Activated CD8-positive, alpha-beta memory T cell treated with anti-CD3 and anti-CD28 coated beads for 24 hours (primary cell): ENCODE measurements at places on chromosomes 2 and 18.

- no peak for DNase-seq
Observed at GRCh38 chr2:65450810-65451209, 18.4 kb upstream of the SPRED2 start.

GRCh38 chr18:41850781-41851180 is 104.3 kb upstream of the PIK3C3 start:
- no peak for DNase-seq

- DNase-seq: no peak
Observed at GRCh38 chr18:48879008-48879431, 71.7 kb downstream of the SMAD7 start.

- no peak for DNase-seq
Observed at GRCh38 chr2:96409081-96409819, 73.7 kb downstream of the NCAPH start.

DNA sequence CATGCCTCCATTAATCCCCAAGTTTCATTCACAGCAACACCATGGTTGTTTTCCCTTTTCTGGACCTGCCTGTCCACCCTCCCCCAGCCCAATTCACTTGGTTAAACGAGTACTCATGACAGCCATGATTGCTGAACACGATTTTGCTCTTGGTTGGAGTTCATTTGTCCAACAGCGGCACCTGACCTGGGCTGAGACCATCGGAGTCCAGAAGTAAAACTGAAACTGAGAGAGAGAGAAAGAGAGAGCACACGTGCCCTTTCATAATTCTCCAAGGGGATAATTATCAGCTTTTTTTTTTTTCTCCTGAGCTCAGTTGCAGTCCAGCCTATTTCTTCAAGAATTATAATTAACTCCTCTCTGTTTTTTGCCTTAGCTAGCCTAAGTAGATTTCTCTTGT is 13.7 kb upstream of the KIF5C start:
- no peak for DNase-seq

- no peak for DNase-seq
Observed at GRCh38 chr2:189046320-189046719, 72.1 kb downstream of the COL3A1 start.

- DNase-seq: no peak
Observed at GRCh38 chr2:118554616-118555015, 292.8 kb downstream of the EN1 start.

- DNase-seq: no peak
Observed at GRCh38 chr2:188623995-188624643, 332.4 kb downstream of the GULP1 start.

DNA sequence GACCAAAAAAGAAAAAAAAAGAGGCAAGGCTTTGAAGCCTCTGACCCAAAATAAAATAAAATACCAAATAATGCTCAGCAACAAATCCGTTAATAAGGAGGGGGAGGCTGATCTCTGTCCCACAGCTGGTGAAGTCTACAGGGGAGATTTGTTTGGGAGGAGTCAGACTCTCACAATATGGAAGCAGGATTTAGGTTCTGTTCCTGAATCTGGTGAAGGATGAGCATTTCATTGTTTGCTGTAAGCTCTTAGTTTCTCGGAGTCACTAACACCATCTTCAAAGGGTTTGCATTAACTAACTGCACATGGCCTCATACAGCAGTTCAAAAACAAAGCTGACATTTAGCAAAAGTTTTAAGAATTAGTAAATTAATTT is 339.4 kb upstream of the TNP1 start:
- no peak for DNase-seq

DNA sequence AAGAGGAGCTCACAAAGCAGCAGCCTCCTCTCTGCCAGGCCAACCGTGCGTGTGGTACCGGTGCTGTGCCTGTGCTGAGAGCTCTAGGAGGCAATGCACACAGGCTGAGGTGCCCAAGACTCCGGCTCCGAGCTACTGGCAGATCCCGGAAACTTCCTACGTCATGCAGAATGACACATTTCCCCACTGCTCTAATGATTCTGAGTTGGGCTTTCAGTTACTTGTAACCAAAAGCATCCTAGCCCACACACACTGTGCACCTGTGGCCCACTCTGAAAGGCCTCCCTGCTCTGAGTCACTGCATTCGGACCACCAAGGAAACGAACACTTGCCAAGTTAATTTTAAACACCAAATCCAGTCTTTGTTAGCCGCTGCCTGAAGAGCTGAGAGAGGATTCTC is 9.3 kb upstream of the RNU4ATAC start:
- no peak for DNase-seq

- no peak for DNase-seq
Observed at GRCh38 chr2:162021516-162022058, 52.4 kb downstream of the DPP4 start.

GRCh38 chr18:46346896-46347630 is 242.9 kb downstream of the HAUS1 start:
- no peak for DNase-seq

- no peak for DNase-seq
Observed at GRCh38 chr2:138752197-138752956, 27.8 kb downstream of the NXPH2 start.

DNA sequence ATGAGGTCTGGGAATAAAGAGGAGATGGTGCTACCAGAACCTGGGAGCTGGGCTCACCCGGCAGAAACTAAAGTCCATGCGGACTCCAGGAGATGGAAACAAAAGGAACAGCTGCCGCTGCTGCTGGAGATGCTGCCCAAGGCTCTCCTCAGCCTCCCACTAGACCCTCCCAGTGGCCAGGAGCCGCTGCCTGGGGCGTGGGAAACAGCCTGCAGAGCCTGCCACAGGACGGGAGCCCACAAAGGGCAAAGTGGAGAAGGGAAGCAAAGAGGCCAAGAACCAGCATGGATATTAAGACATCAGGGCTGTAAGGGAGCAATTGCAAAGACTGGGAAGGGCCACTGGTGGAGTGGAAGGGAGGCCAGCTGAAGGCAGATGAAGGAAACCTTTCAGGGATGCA is 179.6 kb downstream of the NCK2 start:
- DNase-seq: peak; percentile 51

- DNase-seq: no peak
Observed at GRCh38 chr2:37052600-37053332, 31.4 kb downstream of the HEATR5B start.

- DNase-seq: no peak
Observed at GRCh38 chr2:65868177-65868576, 435.8 kb upstream of the SPRED2 start.

DNA sequence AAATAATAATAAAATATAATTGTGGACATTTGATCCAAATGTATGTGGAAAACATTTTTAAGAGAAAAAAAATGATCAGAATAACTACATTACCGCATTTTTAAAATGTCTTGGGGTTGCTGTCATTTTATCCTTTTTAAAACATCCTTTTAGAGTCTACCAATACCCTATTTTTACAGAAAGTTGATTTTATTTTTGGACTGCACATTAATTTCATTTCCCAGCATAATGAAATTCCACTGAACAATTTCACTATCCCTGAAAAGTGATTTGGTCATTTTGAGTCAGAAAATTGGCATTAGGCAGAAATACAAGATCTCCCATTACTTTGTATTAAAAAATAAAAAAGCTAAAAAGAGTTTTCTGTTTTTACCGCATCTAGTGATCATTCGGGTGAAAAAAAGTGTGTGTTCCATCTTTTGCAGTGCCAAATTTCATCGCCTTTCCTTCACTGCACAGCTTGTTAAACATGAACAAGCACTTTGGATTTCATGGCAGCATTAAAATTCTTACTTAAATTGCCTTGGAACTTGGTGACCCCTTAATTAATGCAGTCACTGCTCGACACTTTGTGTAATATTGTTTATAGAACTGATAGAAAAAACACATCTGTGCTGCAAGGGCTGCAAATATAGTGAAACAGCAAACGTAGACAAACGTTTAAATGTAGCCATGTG is 611.7 kb downstream of the TSN start:
- DNase-seq: no peak

GRCh38 chr2:241071677-241072111 is 30.4 kb downstream of the MTERF4 start:
- peak; percentile 19 for DNase-seq

GRCh38 chr18:3595369-3596273 is 145.6 kb downstream of the TGIF1 start:
- DNase-seq: peak; percentile 76

- no peak for DNase-seq
Observed at GRCh38 chr2:53403792-53404413, 363.7 kb upstream of the CHAC2 start.

DNA sequence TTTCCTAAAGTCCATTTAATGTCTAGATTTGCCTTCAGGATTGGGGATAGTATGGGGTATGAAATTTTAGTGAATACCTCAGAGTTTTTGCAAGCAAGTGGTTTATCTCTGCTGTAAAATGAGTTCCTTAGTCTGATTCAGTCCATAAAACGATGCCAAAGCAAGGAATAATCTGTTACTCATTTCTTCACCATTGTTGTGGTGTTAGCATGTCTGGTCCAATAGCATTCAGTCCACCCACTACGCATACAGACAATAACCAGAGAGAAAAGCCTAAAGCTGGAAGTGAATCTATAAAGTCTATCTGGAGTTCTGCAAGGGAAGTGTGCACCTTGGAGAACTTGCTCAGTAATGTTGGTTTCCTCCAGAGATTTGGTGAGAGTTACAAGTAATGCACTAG is 12.9 kb upstream of the DPP4 start:
- DNase-seq: no peak

- no peak for DNase-seq
Observed at GRCh38 chr2:159438284-159438683, 151.8 kb upstream of the WDSUB1 start.

DNA sequence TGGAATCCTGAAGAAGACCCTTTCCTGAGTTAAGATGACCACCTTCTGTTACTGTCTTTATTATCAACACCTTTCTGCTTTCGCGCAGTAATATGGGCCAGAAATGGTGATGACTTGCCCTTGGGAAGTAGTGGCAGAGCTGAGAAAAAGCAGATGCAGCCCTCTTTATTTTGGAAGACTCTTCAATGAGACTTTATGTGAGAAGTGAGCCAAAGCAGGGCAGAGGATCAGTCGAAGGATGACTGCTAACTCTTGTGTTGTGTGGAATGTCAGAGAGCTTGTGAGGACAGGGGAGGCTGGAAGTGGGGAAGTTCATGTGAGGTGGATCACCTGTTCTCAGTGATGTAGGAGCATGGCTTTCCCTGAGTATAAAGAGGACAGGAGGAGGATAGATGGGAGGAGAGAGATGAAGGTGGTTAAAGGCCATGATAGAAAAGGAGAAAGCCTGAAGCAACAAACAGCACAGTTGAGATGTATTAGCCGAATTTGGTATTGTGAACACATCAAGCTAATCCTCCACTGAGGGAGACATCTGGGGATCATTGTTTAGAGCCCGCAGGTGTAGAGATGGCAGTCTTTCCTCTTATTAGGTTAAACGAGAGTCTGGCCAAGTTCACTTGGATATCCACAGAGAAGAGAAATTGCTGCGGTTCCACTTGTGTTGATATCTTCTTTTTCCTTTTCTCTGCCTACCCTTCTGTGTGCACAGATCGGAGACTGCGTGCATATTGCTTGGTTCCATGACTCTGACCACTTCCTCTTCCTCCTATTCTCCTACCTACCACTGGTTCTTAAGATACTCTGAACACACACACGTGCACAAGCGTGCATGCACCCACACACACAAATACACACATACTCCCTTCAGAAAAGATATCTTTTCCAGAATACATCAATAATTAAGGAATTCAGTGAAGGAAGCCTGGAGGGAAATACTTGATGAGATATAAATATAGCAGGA is 67.4 kb downstream of the SLC9A2 start:
- DNase-seq: no peak

- no peak for DNase-seq
Observed at GRCh38 chr18:29076645-29077044, 899.7 kb upstream of the CDH2 start.

GRCh38 chr2:239250216-239251081 is 150.4 kb downstream of the HDAC4 start:
- no peak for DNase-seq

DNA sequence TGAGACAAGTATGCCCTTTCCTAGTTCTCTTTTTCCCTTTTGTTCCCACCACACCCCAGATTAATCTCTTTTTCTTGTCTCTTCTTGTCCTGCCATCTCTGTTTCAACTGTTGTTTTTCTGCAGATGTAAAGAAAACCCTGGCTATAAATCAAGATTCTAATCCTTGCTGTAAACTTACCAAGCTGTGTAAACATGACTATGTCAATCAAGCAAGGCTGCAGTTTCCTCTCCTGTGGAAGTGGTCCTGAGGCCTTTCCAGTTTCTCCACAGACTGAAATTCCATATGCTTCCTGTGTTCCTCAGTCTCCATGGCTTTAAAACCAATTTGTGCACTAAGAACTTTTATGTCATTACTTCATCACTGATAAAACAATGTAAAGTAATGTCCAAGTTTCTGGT is 288.8 kb upstream of the PIK3C3 start:
- DNase-seq: no peak

DNA sequence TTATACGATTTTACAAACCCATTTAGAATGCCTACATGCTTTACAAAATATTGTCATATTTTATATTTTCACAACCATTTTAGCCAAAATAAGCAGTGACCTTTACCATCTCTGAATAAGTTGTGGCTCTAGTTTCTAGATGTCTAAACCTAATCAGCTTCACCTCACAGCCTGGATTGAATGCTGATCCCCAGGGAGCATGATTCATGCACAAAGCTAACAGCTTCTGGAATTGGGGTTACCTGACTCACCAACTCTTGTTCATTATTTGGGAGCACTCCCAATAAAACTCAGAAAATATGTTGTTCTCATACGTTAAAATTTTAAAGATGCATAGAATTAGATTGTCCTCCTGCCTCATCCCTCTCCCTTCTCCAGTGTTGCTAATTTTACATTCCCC is 611.7 kb upstream of the NETO1 start:
- no peak for DNase-seq

- no peak for DNase-seq
Observed at GRCh38 chr2:142200062-142200461, 69.2 kb upstream of the LRP1B start.

GRCh38 chr2:27072920-27073319 is 1.5 kb upstream of the OST4 start:
- no peak for DNase-seq

DNA sequence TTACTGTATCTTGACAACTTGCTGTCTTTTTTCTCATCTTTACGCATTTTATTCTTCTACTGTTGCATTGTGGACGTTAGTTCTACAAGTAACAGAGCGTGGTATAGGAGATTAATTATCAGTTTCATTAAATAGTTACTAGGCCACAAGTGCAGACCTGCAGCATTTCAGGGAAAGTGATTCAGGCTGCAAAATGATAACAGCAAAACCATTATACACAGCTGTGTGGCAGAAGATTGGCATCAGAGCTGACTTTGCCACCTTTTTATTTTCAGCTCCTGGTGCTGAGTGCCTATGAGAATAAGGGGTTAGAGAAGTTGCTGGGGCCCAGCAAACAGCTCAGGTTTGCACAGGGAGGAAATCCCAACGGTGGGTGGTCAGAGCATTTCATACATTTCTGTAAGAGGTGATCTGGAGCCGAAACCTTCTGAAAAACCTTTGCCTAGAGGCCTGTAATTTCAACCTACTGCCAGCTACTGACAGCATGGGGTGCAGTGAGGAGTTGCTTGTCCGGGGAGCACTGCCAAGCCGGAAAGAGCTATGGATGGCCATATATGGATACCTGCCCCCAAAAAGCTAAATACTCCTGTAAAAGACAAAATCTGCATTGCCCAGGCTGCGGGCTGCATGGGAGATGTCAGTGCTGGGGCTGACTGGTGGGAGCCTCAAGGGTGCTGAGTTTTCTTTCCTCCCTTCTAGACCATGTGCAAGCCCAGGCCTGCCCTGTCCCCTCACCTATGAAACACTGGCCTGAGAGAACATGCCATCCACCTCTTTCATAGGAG is 2.7 kb upstream of the CCBE1 start:
- no peak for DNase-seq
